Stomach (tissue), 19 donors: ENCODE measurements at places on chromosomes 16 and 17. TPM values are rescaled to one million over a fixed set of nuclear protein-coding genes. Genes with fewer than 3 reads are reported as not detected.

Gene SNX20
- 1.1 TPM for polyA plus RNA-seq

Gene MYCBPAP
- 0.31 TPM for polyA plus RNA-seq

Gene SEPTIN1
- polyA plus RNA-seq, result 10.5 TPM

Gene MED31
- polyA plus RNA-seq, result 16.4 TPM

Gene KRT24
- not detected for polyA plus RNA-seq

Gene PRDM7
- polyA plus RNA-seq, result not detected

Gene C17orf78
- not detected for polyA plus RNA-seq

Gene CD7
- 8.6 TPM for polyA plus RNA-seq

Gene NAGLU
- 22.4 TPM for polyA plus RNA-seq

Gene HBA1
- polyA plus RNA-seq, result not detected

Gene KCNH6
- 0.20 TPM for polyA plus RNA-seq

Gene SCGB1C2
- not detected for polyA plus RNA-seq

Gene KRTAP4-5
- polyA plus RNA-seq, result not detected

Gene TEKT1
- not detected for polyA plus RNA-seq

Gene OR3A2
- not detected for polyA plus RNA-seq

Gene NOTUM
- polyA plus RNA-seq, result 0.46 TPM

Gene OSGIN1
- polyA plus RNA-seq, result 8.3 TPM

Gene TBC1D3
- not detected for polyA plus RNA-seq

Gene APOH
- 0.87 TPM for polyA plus RNA-seq

Gene KPNB1
- polyA plus RNA-seq, result 32.5 TPM

Gene PLA2G10
- 5.7 TPM for polyA plus RNA-seq

Gene CNTNAP4
- not detected for polyA plus RNA-seq

Gene CDRT15
- polyA plus RNA-seq, result not detected

Gene ELOB
- polyA plus RNA-seq, result 713 TPM

Gene TMC8
- 3.3 TPM for polyA plus RNA-seq

Gene SCNN1G
- polyA plus RNA-seq, result 8.4 TPM

Gene UTP18
- 20.8 TPM for polyA plus RNA-seq

Gene POLR3E
- 19.3 TPM for polyA plus RNA-seq

Gene ZNF319
- 1.4 TPM for polyA plus RNA-seq
